ENCODE measurements at places on chromosomes 3 and 15. TPM values are rescaled to one million over a fixed set of nuclear protein-coding genes. Genes with fewer than 3 reads are reported as not detected.
A peak's percentile ranks its signal among the peaks of the same experiment; 100 is the strongest.

DNA sequence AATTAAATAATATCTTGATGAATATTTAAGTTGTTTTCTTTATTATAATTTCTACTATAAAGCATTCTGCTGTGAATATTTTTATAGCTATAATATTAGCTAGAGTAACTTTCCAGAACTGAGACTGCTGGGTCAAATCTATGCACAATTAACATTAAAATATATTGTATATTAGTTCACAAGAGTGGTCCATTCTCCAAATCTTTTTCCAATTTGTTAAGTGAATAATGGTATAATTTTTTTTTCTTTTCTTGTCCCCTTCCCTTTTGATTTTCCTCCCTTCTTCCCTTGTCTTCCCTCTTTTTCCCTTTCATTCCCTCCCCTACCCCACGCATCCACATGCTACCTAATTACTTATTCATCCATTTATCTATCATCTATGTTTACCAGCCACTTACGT lies 977.5 kb downstream of the TUSC7 start:
- no peaks in the 10 kb centered on the region for H3K27me3 ChIP-seq
- no peaks in the 10 kb centered on the region for H3K4me1 ChIP-seq
- no peak for DNase-seq
- H3K36me3 ChIP-seq: no peaks in the 10 kb centered on the region

- peaks cover 67% of the 10 kb centered on the region for H3K27me3 ChIP-seq
- no peaks in the 10 kb centered on the region for H3K4me1 ChIP-seq
- no peak for DNase-seq
- no peaks in the 10 kb centered on the region for H3K36me3 ChIP-seq
- H3K4me3 ChIP-seq: no peak overlapping the region
- no peak overlapping the region for H3K27ac ChIP-seq
Measured at GRCh38 chr15:52796753-52797520, 6.8 kb upstream of the ONECUT1 start.

GRCh38 chr15:67790610-67791319 lies 34.5 kb upstream of the SKOR1 start:
- H3K27me3 ChIP-seq: no peaks in the 10 kb centered on the region
- H3K36me3 ChIP-seq: no peaks in the 10 kb centered on the region
- no peaks in the 10 kb centered on the region for H3K4me1 ChIP-seq
- H3K4me3 ChIP-seq: no peak overlapping the region

DNA sequence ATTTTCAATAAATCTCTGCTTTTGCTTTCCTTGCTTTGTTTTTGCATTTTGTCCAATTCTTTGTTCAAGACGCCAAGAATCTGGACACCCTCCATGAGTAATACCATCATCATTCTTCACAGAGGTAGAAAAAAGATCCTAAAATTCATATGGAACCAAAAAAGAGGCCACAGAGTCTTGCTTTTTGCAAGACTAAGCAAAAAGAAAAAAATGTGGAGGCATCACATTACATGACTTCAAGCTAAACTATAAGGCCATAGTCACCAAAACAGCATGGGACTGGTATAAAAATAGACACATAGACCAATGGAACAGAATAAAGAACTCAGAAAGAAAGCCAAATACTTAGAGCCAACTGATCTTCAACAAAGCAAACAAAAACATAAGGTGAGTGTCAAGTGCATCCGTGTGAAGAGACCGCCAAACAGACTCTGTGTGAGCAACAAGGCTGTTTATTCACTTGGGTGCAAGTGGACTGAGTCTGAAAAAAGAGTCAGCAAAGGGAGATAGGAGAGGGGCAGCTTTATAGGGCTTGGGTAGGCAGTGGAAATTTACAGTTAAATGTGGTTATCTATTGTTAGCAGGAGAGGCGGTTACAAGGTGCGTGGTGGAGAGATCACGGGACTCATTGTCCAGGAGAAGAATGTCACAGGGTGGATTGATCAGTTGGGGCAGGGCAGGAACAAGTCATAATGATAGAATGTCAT lies 10.9 kb downstream of the STRIT1 start:
- H3K4me3 ChIP-seq: no peak overlapping the region
- no peaks in the 10 kb centered on the region for H3K4me1 ChIP-seq
- no peaks in the 10 kb centered on the region for H3K27me3 ChIP-seq

DNA sequence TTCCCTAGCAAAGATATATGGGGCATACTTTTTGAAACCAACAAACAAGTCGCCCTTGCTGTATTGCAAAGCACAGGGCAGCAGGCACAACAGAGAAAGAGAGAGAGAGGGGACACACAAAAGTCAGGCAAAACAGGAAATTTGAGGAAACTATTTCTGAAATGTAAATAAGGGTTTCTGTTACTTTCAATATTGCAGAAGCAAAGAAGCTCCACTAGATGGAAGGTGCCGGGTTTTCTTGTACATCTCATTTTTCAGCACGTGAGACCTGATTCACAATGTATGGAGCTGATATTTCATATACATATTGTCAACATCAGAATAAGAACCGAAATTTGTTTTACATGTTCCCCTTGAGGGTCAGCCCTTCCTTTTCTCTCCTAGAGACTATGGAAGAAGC lies 127.4 kb downstream of the FOXP1 start:
- H3K27ac ChIP-seq: peak overlapping the region; percentile 20
- peaks cover 1% of the 10 kb centered on the region for H3K4me1 ChIP-seq
- H3K27me3 ChIP-seq: no peaks in the 10 kb centered on the region
- no peak for DNase-seq
- H3K4me3 ChIP-seq: no peak overlapping the region
- H3K36me3 ChIP-seq: no peaks in the 10 kb centered on the region

DNA sequence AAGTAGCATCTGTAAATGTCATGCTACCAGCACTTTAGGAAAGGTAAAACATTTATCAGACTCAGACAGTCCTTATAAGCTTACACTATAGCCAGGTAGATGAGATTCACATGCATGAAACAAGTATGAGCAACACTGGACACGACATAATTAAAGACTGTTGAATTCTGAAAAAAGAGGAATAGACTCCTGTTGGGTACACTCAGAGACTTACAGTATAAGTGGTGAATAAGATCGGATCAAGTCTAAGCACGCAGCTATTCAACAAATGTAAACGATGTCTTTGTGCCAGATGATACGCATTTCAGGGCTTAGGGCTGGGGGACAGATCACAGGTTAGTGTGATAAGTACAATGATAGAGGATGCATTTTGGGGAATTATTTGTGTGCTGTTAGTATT lies 43.2 kb upstream of the SPPL2A start:
- H3K27me3 ChIP-seq: no peaks in the 10 kb centered on the region
- H3K36me3 ChIP-seq: no peaks in the 10 kb centered on the region
- H3K4me3 ChIP-seq: no peak overlapping the region
- no peak overlapping the region for H3K27ac ChIP-seq

DNA sequence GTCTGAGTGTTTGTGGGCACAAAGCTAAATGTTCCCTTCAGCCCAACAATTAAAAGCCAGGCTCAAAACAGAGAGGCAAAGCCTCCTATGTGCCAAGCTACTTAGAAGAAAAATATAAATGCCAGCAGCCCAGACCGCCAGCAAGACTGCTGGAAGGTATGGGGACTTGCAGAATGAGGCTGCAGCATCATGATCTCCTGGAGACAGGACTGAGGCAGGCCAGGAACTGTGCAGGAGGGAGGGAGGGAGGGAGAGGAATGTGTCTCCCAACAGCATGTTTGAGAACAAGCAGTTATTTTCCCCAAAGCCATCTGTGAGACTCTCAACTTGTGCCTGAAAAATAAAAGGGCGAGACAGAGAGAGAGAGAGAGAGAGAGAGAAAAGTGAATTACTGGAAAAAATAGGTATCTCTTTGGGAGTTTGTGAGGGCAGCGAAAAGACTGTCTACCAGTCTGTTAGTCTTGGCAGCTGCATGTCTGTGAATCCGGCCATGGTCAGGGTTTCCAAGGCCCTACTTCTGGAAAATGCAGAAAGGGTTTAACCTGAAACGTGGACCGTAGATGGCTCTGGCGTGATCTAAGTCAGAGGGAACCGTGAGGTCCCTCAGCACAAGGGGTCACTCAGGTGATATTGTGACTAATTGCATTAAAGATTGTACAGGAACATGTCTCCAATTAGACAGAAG lies 139.7 kb upstream of the COL8A1 start:
- no peak overlapping the region for H3K27ac ChIP-seq
- no peaks in the 10 kb centered on the region for H3K36me3 ChIP-seq
- no peaks in the 10 kb centered on the region for H3K4me1 ChIP-seq
- H3K27me3 ChIP-seq: no peaks in the 10 kb centered on the region

DNA sequence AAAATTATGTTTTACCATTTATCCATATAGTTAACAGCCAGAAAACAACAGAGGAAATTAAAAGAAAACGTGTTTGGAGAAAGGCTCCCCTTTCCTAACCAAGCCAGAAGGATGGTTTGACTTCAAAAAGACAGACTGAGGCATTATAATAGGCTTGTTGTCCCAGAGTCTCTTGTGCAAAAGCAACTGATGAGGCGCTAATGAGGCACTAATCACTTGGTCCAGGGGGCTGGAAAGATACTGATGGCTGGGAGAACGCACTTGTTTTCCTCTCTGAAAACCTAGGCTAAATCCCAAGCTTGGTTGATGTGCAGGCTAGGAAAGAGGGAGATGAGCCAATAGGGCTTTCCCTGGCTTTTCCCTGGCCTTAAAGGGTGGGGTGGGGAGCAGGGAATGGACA lies 389.6 kb downstream of the NTRK3 start:
- no peak overlapping the region for H3K4me3 ChIP-seq
- H3K27me3 ChIP-seq: no peaks in the 10 kb centered on the region
- no peaks in the 10 kb centered on the region for H3K36me3 ChIP-seq
- H3K4me1 ChIP-seq: no peaks in the 10 kb centered on the region
- no peak overlapping the region for H3K27ac ChIP-seq

DNA sequence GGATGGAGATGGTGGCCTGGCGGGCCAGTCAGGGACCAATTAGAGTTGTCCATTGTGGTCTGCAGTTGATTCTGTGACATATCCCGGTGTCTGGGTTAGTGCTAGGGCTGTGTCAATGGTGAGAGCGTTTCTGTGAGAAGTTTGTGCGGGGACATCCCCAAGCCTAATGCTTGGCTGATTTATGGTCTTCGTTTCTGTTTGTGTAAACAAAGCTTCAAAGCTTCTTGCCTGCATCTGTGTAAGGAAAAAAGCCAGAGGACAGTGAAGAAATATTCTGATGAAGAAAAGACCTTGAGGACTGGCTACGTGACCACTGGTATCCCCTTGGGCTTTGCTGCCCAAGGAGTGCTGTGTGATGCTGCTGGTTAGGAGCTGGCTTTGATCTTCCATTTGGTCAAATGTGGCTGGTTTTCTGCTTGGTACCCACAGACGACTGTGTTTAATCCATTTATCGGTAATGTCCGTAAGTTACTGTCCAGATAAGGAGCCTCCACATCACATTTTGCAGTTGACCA lies 74.6 kb upstream of the LRTM1 start:
- no peak for DNase-seq
- no peaks in the 10 kb centered on the region for H3K27me3 ChIP-seq
- no peak overlapping the region for H3K27ac ChIP-seq
- no peak overlapping the region for H3K4me3 ChIP-seq
- no peaks in the 10 kb centered on the region for H3K4me1 ChIP-seq

DNA sequence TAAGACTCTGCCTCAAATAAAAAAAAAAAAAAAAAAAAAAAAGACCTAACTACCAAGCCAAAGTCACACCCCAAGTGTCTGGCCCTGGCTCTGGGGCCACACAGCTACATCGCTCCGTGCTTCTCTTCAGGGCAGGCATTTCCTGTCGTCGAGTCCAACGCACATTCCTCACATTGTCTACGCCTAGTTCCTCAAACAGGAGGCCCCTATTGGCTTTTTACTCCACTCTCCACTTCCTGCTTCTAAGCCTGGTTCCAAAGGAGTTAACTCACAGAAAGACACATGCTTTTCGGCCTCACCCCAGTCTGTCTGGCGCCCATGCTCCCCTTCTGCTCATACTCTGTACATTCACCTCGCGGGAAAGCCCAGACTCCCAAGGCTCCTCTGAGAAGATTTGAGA lies 28.8 kb downstream of the KNG1 start:
- H3K27ac ChIP-seq: peak overlapping the region; percentile 76
- no peaks in the 10 kb centered on the region for H3K36me3 ChIP-seq
- no peaks in the 10 kb centered on the region for H3K27me3 ChIP-seq
- H3K4me3 ChIP-seq: no peak overlapping the region

- no peaks in the 10 kb centered on the region for H3K27me3 ChIP-seq
- peak overlapping the region; percentile 40 for H3K4me3 ChIP-seq
- peak overlapping the region; percentile 66 for H3K27ac ChIP-seq
- H3K4me1 ChIP-seq: peaks cover 10% of the 10 kb centered on the region
- DNase-seq: peak; percentile 91
Measured at GRCh38 chr3:129026728-129027543, 25.8 kb downstream of the EFCC1 start.

DNA sequence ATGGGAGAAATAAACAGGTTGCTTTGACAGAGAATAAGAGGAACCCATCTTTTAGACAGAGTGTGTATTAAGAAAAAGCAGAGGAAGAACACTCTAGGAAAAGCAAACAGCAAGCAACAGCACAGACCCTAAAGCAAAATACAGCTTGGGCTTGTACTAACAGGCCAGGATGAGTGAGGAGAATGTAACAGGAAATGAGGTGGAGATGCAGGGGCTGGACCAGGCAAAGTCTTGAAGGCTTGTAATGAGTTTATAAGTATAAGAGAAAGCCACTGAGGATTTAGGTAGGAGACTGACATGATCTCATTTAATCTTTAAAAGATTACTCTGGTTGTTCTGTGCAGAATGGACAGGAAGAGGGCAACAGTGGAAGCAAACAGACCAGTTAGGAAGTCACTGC lies 4.9 kb downstream of the UBR1 start:
- no peak overlapping the region for H3K27ac ChIP-seq
- H3K4me1 ChIP-seq: peaks cover 4% of the 10 kb centered on the region
- H3K36me3 ChIP-seq: no peaks in the 10 kb centered on the region
- no peak overlapping the region for H3K4me3 ChIP-seq
- DNase-seq: no peak
- H3K27me3 ChIP-seq: no peaks in the 10 kb centered on the region

- no peak for DNase-seq
- H3K4me1 ChIP-seq: no peaks in the 10 kb centered on the region
- no peaks in the 10 kb centered on the region for H3K36me3 ChIP-seq
- H3K27ac ChIP-seq: no peak overlapping the region
- peaks cover 6% of the 10 kb centered on the region for H3K27me3 ChIP-seq
- H3K4me3 ChIP-seq: peak overlapping the region; percentile 48
Measured at GRCh38 chr3:192409201-192409837, 318.0 kb downstream of the FGF12 start.

GRCh38 chr3:24508423-24508839 lies 13.8 kb upstream of the THRB start:
- H3K36me3 ChIP-seq: no peaks in the 10 kb centered on the region
- no peak overlapping the region for H3K4me3 ChIP-seq
- no peaks in the 10 kb centered on the region for H3K4me1 ChIP-seq
- no peak overlapping the region for H3K27ac ChIP-seq
- H3K27me3 ChIP-seq: no peaks in the 10 kb centered on the region

- H3K27ac ChIP-seq: no peak overlapping the region
- no peak overlapping the region for H3K4me3 ChIP-seq
- no peaks in the 10 kb centered on the region for H3K36me3 ChIP-seq
- DNase-seq: no peak
- H3K4me1 ChIP-seq: no peaks in the 10 kb centered on the region
- no peaks in the 10 kb centered on the region for H3K27me3 ChIP-seq
Measured at GRCh38 chr15:57398336-57398735, 22.0 kb downstream of the CGNL1 start.

DNA sequence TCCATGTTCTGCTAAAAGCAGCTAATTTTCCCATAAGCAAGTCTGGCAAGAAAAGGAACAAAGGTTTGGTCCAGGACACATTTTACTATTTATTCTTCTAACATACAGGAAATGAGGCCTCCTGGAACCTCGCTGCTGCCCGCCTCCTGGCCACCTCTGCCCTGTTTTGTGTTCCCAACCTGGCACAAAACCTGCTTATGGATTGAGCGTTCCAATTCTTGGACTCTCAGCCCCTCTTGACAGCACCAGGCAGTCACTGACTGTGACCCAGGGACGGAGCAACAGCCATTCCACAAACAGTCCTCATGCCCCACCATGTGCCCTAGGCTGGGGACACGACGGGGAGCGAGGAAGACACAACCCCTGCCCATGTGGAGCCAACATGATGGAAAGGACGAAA lies 11.6 kb upstream of the SSUH2 start:
- no peak overlapping the region for H3K27ac ChIP-seq

The RASGRF1 gene
- total RNA-seq: not detected

The FANCD2OS gene
- total RNA-seq: not detected

The CFAP91 gene
- 21.5 TPM for total RNA-seq

The GOLGA8M gene
- 3.9 TPM for total RNA-seq

The CPNE4 gene
- not detected for total RNA-seq

Measured in Peyer's patch (tissue), 4 donors.